ENCODE measurements at places on chromosomes 12 and 14.

GRCh38 chr12:72018036-72018435, 79.4 kb downstream of the TPH2 start:
- DNase-seq: no peak

DNA sequence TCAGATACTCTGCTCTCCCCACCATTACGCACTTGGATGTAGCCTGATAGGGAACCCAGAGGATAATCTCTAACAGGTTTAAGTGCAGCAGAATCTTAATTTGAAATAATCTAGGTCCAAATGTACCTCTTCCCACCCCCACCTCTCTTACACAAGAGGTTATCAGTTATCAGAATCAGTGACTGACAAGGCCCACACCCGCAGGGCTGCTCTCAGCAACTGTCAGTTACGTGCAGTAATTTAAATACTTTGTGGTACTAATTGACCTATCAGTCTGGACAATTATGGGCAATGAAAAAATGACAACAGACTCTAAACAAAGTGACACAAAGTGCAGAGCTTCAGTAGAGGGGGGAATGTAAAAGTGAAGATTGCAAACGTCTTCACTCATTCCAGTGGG, 74.0 kb downstream of the CLIP1 start:
- DNase-seq: no peak

- no peak for DNase-seq
These were observed 17.0 kb upstream of the CFAP54 start for GRCh38 chr12:96472384-96472783.

GRCh38 chr14:79896009-79896408, 315.3 kb downstream of the DIO2 start:
- no peak for DNase-seq

DNA sequence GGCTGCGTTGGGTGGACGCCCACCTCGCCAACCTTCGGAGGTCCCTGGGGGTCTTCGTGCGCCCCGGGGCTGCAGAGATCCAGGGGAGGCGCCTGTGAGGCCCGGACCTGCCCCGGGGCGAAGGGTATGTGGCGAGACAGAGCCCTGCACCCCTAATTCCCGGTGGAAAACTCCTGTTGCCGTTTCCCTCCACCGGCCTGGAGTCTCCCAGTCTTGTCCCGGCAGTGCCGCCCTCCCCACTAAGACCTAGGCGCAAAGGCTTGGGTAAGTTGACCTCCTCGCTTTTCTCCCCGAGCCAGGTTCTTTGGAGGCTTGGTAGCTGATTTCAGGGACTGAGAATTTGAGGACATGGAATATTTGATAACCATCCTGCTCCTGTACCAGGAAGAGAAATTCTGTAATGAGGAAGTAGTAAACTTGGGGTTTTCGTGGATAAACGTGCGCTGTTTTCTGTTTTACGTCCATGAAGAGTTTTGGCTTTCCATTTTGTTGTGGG, 530 bp downstream of the APAF1 start:
- no peak for DNase-seq

DNA sequence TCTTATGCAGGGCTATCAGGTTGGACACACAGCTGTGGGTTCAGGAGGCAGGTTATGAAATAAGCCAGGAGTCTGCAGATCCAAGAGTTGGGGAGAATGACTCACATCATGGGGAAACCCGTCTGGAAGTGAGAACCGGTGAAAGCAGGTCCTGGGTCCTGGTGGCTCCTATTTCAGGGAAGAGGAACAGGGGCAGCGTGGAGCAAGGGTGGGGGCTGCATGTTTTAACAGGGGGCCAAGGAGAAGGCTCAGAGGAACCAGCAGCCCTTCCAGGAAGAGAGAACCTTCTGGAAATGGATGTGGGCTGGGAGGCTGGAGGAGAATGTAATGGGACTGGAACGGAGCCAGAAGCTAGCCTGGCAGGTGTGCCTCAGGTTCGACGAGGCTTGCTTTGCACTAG, 7.8 kb upstream of the KRT74 start:
- no peak for DNase-seq

GRCh38 chr14:98651037-98651436, 621.0 kb downstream of the BCL11B start:
- DNase-seq: no peak

DNA sequence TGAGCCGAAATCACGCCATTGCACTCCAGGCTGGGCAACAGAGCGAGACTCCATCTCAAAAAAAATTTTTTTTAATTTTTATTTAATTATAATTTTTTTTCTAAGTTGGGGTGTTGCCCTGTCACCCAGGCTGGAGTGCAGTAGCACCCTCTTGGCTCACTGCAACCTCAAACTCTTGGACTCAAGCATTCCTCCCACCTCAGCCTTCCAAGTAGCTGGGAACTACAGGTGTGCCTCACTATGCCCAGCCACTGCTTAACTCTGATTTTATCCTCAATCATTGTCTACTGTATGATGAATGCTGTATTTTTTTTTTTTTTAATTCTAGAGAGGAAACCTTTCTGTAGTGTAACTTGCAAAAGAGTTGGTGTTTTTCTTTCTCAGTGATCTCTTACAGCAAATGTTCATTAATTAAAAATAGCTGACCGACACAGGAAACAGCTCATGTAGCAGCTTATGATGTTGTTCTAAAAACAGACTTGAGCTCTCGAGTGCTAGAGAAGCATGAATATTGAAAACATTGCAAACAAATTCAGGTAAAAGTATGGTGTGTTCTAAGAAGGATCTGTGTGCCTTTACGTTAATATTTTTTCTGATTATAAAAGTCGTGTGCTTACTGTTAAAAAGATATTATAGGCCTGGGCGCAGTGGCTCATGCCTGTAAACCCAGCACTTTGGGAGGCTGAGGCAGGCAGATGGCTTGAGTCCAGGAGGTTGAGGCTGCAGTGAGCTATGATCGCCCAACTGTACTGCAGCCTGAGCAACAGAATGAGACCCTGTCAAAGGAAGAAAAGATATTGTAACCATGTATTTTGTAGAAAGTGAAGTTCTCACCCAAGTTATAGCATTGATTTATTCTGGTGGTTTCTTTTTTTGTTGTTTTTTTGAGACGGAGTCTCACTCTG, 68.9 kb downstream of the FGD4 start:
- no peak for DNase-seq

DNA sequence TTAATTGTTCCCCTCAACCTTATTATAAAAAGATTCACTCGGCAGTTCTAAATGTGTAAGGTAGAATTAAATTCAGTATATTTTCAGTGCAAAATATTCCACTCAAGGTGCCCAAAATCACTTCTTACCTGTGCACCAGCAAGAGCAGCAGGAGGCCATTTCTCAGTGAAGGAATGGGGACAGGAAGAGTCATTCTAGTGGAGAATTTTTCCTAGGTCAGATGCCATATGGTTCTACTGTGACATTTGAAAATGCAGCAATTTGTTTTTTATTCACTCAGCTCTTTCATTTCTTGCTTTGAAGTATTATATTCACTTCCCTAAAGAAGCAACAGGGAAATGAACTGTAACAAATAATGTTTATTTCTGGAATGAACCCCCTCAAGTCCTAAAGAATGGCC, 264.0 kb upstream of the SYT1 start:
- no peak for DNase-seq

DNA sequence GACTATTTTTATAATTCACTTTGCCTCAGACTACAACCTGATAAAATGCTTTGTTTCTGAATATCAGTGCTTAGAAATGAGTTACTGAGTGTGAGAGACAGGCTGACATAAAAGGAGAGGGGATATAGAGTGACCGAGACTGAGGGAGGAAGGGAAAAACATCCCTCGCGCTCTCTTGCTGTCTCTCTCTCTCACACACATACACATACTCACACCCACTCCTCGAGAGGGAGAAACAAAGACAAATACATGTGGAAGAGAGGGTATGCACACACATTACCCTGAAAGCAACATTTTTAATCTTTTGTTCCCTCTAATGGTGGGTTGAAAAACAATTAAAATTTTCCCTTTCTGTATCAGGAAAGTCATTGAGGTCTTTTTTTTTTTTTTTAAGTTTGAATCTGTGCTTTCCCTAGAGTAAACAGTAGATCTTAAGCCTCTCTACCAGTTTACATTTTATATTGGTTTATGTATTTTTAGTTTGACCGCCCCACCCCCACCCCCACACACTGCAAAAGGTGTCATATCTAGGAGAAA, 45.3 kb downstream of the FRS2 start:
- DNase-seq: no peak

DNA sequence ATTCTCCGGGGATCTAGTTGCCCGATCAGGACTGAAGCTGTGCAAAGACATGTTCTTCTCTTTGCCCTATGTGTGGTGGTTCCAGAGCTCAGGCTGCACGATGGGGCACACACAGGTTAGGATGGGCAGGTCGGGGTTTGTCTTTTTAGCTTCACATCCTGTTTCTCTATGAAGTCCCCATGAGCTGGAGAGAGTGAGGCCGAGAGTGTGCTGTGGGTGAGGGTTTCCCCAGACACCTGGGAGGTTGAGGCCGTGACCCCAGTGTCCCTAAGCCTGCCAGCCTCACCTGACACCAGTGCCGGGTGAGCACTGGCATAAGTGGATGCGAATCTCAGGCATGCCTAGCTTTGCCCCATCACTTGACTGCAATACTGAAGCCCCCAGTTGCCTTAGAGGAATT, 32.9 kb upstream of the IGF1 start:
- DNase-seq: no peak

- DNase-seq: peak; percentile 26
These were observed 46.7 kb downstream of the HSPB8 start for GRCh38 chr12:119225454-119225853.

GRCh38 chr12:50598321-50598862, 93.6 kb downstream of the DIP2B start:
- no peak for DNase-seq

GRCh38 chr14:32396885-32397284, 67.8 kb downstream of the AKAP6 start:
- DNase-seq: no peak

- DNase-seq: no peak
These were observed 188.5 kb downstream of the CCDC91 start for GRCh38 chr12:28378736-28379135.

DNA sequence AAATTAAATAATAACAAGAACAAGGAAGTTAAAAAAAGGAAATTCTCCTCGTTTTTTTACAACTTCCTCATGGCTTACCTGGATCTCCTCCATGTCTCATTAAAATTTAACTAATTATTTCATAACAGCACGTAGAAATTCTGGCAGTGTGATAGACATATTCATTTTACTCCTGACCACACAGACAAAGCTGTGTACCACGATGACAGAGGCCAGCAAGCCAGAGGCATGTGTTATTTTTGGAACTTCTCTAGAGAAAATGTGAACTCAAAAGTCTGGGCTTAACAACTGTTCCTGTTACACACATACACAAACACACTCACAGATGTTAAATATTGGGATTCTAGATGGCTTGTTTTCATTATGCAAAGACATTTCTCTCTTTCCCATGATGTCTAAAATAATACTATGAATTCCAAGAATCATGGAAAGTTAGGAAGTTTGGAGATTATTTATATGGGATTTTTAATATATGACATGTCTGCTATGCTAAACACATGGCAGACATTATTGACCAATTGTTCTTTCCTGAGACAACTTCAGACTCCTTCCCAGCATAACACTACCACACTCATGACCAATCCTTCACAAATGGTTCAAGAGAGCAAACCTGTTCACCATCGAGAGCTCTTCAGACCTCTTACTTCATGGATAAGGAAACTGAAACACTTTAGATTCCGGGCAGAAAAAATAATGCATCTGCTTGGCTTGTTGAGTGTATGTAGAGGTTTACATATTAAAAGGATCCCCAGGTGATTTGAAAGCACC, 158.7 kb downstream of the DACT1 start:
- peak; percentile 45 for DNase-seq

DNA sequence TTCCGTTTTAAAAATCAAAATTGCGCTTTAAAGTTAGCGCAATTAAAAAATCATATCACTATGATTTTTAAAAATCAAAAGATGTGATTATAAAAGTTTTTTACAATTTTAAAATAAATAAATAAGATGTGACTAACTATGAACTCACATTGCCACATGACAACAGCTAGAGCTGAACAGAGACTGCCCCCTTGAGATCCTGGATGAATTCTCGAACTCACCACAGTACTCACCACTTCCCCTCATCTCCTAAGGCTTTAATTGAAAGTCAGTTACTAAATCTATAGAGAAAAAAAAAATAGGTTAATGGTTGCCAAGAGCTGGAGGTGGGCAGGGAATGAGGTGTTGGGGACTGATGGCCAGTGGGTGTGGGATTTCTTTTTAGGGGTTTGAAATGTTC, 384.2 kb downstream of the ZFP36L1 start:
- no peak for DNase-seq

DNA sequence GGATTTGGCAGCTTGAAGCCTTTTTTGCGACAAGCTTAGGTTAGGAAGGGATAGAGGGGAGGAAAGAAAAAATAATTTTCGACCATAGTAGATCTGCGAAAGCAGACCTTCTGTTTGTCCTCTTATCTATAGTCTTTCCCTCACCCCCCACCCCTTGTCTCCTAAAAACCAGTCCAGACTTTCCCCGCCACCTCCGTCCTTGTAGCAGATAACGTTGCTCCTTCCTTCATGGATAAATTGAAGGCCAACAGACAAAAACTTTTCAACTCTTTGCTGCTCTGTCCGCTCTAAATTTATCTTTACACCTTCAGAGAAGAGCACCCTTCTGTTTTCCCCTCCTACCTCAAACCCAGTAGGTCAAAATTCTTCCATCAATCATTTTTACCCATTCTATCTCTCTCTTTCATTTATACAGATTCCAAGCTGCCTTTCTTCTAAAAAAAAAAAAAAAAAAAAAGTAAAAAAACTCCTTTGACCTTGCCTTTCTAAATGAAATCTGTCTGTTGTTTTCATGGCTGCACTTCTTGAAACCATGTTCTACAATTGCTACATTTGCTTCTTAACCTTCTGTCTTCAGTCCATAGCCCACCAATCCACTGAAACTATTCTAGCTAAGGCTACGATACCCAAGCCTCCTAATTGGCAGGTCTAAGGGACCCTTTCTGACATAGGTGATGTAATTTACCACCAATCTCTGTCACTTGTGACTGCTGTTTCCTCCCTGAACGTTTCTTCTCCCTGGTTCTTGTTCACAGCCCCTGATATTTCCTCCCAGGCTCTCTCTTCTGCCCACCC, 11.1 kb upstream of the NEMF start:
- DNase-seq: no peak

- no peak for DNase-seq
These were observed 91.4 kb downstream of the SETD3 start for GRCh38 chr14:99389174-99389826.

- no peak for DNase-seq
These were observed 1.4 kb upstream of the ITGB7 start for GRCh38 chr12:53208435-53208834.

DNA sequence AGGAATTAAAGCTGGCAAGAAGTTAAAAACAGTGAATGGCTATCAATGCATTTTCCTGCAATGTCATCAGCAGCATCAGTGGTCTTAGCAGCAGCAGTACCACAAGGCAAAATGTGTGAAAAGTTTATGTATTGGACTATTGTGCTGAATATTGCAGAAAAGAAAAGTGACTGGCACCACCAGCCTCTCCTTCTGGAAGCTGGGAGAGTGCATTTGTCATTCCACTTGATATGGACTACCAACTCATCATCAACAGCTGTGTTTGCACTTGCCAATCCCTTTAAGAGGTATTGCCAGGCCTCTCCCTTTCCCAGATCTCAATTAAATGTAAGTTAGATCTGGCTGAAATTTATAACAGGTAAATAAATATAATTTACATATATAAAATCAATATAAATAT, 151.0 kb upstream of the GZMB start:
- no peak for DNase-seq
